ENCODE measurements at places on chromosomes 7 and 10.

DNA sequence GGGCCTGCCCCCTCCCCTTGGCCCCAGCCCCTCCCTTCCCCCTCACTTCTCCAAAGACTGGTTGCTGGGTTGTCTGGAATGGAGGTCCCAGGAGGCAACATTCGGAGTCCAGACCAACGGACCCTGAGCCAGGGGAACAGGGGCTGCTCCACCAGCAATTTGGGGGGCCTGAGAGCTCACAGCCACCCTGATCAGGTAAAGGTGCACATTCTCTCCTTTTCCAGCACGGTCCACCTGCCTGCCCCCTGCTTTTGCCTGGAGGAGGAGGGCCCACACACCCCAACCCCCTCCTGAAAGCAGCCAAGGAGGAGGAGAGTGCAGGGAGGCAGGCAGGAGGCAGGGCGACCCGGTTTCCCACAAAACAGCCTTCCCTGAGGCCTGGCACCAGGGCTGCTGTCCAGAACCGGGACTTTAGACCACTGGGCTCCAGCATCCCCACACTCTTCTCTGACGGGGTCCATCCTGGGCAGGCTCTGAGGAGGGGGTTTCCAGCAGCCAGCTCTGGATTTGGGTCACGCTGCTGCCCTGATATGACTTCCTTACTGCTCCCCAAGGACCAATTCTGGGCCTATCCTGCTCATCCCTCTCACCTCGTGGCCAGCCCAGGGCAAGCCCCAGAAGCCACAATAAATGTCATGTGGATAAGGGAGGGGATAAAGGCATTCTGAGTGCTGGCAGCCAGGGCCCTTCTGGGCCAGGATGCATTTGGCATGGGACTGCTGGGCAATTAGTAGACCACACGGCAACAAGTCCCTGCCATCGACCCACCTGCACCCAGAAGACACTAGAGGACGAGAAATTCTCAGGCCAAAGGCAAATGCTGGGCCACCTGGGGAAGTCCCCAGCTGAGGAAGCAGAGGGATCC is 1.1 kb upstream of the CAMK2B start:
- peak; percentile 73 for DNase-seq

- peak; percentile 38 for DNase-seq
Measured at GRCh38 chr10:78321500-78321899, 287.8 kb downstream of the RPS24 start.

- DNase-seq = no peak
Measured at GRCh38 chr10:86451604-86451960, 70.0 kb downstream of the WAPL start.

DNA sequence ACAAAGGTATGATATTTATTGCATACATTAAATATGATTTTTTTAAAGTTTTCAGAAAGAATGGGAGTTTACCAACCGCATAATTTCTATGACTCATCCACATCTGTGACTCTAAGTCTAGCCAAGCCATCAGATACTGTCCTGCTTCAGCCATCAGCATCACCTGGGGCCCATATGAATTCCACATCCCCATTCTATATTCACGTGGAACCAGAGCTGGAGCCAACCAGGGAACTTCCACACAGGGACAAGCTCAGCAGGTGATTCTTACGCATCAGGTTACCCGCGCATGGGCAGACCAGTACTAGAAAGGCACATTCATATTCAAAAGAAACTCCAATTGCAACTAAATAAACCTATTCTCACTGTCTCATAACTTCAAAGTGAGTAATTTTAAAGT is 817.7 kb upstream of the IGFBP3 start:
- no peak for DNase-seq

DNA sequence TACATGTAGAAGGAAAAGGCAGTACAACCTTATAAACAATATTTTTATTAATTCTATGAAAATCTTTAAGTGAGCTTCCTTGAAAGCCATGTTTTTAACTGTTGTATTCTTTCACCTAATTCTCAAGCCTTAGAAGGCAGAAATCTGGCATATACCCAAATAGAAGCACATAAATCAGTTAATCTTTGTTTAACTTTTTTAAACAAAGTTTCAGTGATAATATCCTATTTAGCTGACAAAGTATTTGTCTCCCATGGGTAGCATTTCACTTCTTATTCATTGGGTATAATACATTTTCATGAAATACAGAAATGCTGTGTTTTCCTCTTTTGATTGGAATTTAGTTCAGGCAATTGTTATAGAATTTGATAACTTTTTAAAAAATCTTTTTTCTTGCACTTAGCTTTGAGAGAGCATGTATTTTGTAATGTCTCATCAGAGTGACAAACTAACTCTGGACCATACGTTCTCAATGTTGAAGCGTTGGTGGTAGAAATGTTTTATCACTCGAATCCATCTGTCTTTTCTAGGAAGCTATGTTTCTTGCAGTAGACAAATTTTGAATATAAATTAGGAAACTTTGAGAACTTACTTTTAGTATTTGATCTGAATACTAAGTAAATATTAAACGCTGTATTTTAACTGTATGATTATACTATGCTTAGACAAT is 78.1 kb downstream of the CREM start:
- DNase-seq = no peak

- no peak for DNase-seq
Measured at GRCh38 chr7:115208710-115209560, 287.0 kb downstream of the MDFIC start.

DNA sequence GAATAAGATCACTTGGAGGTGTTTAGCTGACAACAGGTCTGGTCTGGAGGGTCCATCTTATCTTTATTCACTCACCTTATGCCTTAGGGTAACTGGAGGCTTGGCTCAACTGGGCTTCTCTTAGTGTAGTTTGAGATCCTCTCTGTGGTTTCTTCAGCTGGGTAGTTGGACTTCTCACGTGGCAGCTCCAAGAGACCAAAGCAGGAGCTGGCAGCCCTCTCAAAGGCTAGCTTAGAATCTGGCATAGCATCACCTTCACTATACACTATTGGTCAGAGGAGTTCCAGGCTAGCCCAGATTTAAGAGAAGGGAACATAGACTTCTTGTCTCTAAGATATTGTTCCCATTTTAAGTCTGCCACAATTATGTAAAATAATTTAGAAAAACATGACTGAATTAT is 16.4 kb downstream of the ADK start:
- DNase-seq = no peak

GRCh38 chr7:112254156-112254555 is 47.7 kb downstream of the ZNF277 start:
- DNase-seq = no peak

DNA sequence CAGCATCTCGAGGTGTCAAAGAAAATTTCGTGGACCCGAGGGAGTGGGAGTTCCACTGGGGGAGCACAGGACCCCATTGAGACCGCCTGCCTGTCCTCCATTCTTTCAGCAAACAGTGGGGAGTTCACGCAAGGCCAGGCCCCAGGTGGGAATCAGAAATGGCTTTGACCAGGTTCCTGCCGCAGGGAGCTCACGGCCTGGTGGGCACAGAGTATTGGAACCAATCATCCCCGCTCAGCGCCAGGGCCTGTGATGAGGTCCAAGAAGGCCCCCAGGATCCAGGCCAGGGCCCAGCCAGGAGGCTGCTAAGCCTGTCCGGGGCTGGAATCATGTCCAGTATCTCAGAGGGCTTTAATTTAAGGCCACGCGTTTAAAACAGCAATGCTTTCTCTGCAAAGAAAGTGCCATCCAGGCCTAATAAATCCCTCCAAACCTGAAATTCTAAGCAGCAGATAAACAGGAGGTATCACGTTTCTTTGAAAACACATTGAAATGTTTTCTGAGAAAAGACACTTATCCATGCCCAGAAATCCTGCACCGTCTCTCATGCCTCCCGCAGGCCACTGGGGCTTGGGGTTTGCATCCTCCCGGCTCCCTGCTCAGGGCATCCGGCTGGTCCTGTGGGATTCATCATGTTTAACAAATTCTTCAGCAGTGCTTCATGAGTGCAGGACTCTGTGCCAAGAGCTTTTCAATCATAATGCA is 125.7 kb downstream of the OAT start:
- DNase-seq = peak; percentile 88

DNA sequence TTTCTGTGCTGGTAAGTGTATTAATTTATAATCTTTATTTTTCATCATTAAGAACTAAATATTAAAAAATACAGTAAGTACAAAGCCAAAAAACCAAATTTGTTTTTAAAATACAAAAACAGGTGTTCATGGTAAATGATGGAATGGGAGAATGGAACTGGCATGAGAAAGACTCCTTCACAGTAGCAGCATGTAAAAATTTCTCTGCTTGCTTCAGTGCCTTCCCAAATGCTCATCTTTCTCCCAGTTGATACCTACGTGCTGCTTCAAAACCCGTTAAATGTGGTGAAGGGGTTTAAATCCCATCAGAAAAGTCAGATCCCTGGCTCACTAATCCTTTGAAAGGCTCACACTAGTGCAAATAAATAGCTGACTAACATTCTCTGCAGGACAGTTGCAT is 4.2 kb downstream of the RNF133 start:
- DNase-seq = no peak

GRCh38 chr10:8389630-8390029 is 335.1 kb downstream of the GATA3 start:
- DNase-seq = no peak

DNA sequence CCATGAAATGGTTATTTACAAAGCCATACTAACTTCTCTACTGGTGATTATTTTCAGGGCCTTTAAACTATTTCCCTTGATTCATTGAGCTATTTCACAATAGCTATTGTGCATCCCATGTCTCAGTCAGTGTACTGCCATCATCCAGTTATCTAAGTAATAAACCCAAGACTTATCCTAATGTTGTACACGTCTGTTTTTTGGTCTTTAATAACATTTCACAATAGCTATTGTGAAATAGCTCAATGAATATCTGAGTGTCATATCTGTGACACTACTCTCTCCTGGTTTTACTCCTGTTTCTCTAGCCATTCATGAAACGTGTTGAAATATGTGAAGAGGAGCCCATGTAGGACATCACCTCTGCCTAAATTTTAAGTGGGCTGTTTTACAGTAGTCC is 36.5 kb upstream of the TMEM140 start:
- no peak for DNase-seq

GRCh38 chr7:70765651-70766050 is 366.3 kb upstream of the GALNT17 start:
- DNase-seq = no peak

- no peak for DNase-seq
Measured at GRCh38 chr7:110790992-110791391, 299.9 kb upstream of the LRRN3 start.

GRCh38 chr7:67589183-67589582 is 592.5 kb downstream of the TYW1 start:
- no peak for DNase-seq

GRCh38 chr10:117662751-117663540 is 120.4 kb downstream of the EMX2 start:
- no peak for DNase-seq

DNA sequence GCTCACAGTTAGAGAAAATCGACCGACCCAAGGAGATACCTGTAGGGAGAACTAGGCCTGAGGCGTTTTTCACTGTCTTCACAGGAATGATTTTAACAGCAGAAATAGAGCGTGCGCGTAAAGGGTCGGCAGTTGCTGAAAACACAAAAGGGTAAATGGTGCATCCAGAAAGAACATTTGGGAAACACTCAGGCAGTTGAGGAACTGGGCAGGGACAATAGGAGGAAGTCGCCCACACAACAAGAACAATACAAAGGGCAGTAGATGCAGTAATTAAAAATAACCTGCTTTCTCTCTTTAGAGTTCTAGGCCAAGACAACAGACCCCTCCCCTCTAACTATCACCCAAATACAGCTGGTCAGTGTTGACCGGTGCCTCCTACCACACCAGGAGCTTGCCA is 126.6 kb downstream of the SORBS1 start:
- no peak for DNase-seq

- no peak for DNase-seq
Measured at GRCh38 chr10:116845823-116846222, 3.5 kb upstream of the ENO4 start.

- DNase-seq = peak; percentile 30
Measured at GRCh38 chr10:47261121-47261520, 38.9 kb upstream of the GDF10 start.

DNA sequence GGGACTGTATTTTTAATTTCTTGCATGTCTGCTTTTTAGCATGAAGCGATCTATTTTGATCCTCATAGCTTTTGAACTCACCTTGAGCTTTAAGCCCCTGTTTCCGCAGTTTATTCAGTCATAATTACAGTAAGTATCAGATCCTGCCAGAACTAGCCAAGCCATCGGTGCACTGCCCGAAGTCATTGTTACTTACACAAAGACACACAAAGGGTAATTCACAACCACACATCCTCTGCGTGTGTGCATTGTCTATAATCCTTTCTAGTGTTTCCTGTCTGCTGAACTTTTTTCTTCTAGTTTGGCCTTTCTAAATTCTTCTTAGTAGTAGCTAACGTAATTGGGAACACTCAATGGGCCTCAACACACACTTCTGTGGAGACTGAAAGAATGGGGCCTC is 133.0 kb downstream of the SFMBT2 start:
- DNase-seq = no peak

DNA sequence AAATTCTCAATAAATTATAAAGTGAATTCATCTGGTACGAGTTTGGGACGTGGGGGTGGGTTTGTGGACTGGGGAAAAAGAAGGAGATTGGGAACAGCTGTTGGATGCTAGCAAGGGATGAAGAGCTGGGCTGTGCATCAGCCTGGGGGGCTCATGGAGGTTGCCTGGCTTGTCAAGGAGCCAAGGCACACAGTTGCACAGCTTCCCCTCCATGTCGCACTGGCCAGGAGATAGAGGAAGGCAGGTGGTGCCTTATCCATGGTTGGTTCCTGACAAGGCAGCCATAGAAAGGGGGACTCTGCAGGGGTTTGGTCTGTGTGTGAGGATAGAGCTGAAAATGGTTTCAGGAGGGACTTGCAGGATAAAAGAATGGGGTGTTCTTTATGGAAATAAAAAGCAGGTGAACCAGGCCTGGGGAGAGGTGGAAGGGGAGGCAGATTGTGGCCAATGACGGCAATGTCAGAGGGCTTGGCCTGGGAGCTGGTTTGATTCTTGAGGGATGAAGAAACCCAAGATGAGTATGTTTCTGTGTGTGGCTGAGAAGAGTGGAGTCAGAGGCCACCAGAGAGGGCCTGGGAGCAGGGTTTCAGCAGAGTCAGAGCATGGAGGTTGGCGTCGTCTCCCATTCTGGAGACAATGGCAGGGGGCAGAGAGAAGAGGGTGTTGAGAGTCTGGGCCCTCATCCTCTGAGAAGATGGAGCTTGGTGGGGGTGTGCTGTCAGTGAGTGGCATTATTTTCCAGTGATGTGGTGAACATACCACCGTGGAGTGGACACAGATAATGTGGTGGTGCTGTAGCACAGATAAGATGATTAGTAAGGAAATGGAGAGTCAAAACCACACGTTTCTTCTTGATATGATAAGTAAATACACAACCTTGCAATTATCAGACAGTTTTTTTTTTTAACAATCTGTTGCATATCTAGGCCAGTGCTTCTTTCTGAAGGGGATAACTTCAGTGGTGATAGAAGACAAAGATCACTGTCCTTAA is 108.2 kb downstream of the PTPN20 start:
- peak; percentile 65 for DNase-seq

- DNase-seq = no peak
Measured at GRCh38 chr7:36439624-36440023, 50.0 kb downstream of the ANLN start.

GRCh38 chr10:109976681-109977080 is 31.1 kb upstream of the ADD3 start:
- DNase-seq = no peak

Data from osteocyte (in vitro differentiated cells).